Hepatic stellate cell (primary cell): ENCODE measurements at places on chromosomes 11 and 22.

- no peak for DNase-seq
Measured at GRCh38 chr11:72190631-72191071, 1.3 kb upstream of the FOLR1 start.

GRCh38 chr22:44620129-44620840 lies 81.7 kb upstream of the PRR5 start:
- peak; percentile 68 for DNase-seq

GRCh38 chr22:27991586-27992293 lies 72.7 kb upstream of the PITPNB start:
- DNase-seq = no peak

DNA sequence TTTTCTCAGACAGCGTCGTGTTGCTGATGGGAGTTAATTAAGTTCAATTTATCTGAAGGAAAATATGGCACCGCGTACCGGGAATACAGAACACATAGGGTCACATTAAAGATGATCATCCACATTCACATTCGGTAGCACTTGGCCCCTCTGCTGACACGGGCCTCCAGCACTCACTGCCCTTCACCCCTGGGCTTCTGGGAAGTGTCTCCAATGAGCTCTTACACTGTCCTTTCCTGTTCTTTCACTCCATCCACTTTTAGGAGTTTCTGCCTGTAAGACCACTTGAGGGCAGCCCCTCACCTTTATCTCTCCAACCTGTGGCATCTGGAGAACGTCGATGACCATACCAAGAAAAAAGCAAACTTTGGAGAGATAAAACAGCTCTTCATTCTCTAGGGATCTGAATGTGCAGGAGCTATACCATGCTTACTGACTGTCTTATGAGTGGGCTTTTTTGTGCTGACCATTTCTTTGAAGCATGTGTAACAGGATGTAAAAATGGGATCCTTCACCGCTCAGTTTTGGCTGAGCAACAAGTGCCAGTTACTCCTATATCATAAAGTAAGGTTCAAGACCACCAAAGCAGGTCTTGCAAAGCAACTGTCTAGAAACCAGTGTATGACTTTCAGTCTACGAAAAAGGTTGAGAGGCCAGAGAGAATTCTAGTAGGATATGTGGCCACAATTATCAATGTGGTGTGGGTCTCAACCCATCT lies 1.1 kb upstream of the SERGEF start:
- DNase-seq = no peak

DNA sequence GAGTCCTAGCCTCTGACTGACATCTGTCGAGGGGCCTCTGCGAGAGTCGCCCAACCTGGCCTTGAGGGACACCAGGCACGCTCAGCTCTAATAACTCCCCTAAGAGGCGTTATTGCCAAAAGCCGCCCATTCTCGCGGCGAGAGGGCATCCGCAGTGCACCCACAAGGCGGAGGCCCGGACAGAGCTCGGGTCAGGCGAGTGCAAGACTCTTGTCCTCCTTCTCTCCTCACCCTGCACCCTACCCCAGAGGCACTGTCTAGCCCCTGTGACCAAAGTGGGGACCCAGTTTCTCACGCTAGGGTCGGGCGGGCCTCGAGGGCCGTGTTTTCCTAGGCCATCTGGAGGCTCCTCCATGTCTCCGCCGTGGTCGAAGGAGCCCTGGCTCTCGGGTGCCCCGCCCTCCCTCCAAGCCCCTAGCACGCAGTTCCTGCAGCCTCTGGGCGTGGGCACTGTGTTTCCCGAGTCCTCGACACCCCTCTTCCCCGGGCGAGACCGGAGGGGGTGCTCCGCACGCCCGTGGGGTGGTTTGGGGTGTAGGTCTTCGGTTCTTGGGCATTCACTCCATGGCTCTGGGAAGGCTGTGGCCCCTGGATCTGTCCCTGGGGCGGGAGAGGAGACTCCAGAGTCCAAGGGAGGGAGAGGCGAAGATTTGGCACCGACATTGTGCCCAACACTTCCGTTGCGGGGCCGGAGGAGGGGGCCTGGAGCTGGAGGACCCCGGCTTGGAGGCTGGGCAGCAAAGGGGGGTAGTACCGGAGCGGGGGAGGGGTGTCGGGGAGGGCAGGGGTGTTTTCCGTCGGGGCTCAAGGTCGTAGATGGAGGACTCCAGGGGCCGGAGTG lies 1.0 kb downstream of the CHRM4 start:
- DNase-seq = no peak
